ENCODE measurements at places on chromosomes 5 and 9. TPM values are rescaled to one million over a fixed set of nuclear protein-coding genes. Genes with fewer than 3 reads are reported as not detected.

KIF20A gene
- 50.7 TPM for total RNA-seq

DNA sequence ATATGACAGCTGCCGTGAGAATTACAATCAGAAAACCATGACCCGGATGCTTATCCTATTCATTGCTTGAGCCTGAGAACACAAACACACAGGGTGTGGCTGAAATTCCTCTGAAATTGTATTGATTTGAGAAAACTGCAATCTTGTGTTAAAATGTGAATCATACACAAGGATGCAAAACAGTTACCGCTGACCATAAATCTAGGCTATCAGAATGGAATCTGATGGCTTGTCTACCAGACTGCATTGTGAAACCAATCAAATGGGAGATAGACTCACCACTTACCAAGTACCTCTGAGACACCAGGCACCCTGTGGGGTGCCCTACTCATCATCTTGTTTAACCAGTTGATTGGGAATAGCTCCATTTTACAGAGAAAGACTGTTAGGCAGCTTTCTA, 188.7 kb upstream of the MSX2 start:
- no peaks in the 10 kb centered on the region for H3K36me3 ChIP-seq
- no peak for DNase-seq
- H3K4me1 ChIP-seq = peaks cover 12% of the 10 kb centered on the region
- H3K27me3 ChIP-seq = no peaks in the 10 kb centered on the region
- no peak overlapping the region for H3K27ac ChIP-seq

DNA sequence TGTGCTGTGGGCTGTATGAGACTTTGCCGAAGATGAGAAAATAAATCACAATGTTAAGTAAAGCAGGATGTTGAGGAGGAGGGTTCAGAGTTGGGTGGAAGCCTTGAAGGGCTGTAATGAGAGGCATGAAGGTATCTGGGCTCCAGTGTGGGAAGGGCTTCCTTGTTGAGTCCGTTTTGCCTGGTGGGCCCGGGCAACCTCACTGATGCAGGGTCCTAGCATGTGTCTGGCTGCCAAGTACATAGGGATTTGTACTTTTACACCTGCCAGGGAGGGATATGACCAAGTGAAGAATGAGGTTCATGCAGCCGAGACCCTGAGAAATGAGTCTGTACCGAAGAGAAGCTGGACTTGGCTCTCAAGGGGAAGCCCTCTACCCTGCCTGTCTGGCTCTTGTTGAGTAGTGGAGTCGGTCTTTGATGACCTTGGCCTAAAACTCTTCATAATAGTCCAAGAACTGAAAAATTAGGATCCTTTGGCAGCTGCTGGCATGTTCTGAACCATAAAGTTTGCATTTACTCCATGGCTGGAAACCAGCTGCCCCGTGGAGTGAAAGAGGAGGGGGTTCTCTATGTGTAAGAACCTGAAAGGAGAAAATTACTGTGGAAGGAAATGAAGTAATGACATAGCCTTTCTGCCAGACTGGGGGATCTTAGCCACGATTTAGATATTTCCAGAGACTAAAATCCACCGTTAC, 59.0 kb upstream of the DPYSL3 start:
- no peaks in the 10 kb centered on the region for H3K36me3 ChIP-seq
- no peaks in the 10 kb centered on the region for H3K27me3 ChIP-seq
- DNase-seq = no peak

TSSK1B gene
- not detected for total RNA-seq

DNA sequence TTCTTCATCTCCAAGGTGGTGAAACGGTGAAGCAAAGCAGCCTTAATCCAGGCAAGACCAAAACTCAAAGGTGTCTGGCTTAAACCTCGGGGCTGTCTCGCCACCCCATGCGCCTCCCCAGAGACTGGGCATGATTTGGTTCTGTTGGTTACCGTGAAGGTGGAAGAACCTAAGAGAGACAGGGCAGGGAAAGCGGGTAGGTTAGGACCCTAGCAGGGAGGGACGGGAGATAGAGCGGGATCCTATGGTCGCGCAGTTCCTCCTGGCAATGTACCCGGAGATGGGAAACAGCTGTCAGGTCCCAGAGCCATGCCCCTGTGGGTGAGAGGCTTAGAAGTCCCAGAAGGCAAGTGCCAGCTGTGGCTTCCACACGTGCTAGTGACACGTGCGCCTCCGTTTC, 418.3 kb upstream of the IRX1 start:
- H3K27me3 ChIP-seq = no peaks in the 10 kb centered on the region
- no peaks in the 10 kb centered on the region for H3K36me3 ChIP-seq

DNA sequence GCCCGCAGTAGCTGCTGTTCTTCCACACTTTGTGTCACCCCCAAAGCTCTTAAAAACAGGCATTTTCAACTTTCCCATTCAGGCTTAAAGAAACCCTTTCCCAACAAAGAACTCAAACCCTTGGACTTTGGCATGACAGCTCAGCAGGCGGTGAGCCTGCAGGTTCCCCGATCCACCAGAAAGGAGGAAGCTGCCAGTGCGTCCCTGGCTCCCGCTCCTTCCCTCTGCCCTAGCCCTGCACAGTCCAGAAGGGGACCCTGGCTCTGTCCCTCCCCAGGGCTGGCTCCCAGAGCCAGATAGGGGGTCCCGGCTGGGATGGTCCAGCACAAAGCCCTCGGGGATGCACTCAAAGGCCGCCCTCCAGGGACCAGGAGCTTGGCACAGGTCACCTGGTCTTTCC, 9.6 kb downstream of the SLC9A3 start:
- no peaks in the 10 kb centered on the region for H3K36me3 ChIP-seq
- no peak for DNase-seq
- H3K27ac ChIP-seq = no peak overlapping the region

OMD gene
- not detected for total RNA-seq

GRCh38 chr9:81492710-81493447, 196.5 kb downstream of the TLE1 start:
- DNase-seq = no peak
- no peak overlapping the region for H3K27ac ChIP-seq
- no peaks in the 10 kb centered on the region for H3K4me1 ChIP-seq
- no peaks in the 10 kb centered on the region for H3K27me3 ChIP-seq
- no peaks in the 10 kb centered on the region for H3K36me3 ChIP-seq
- H3K4me3 ChIP-seq = no peak overlapping the region

- no peaks in the 10 kb centered on the region for H3K36me3 ChIP-seq
- no peaks in the 10 kb centered on the region for H3K27me3 ChIP-seq
- no peak overlapping the region for H3K27ac ChIP-seq
- H3K4me1 ChIP-seq = peaks cover 4% of the 10 kb centered on the region
- no peak for DNase-seq
These were observed 220.4 kb upstream of the CD180 start for GRCh38 chr5:67416986-67417385.

COL23A1 gene
- 0.18 TPM for total RNA-seq

GRCh38 chr5:130333089-130333488, 428.8 kb downstream of the CHSY3 start:
- H3K36me3 ChIP-seq = no peaks in the 10 kb centered on the region
- H3K4me1 ChIP-seq = no peaks in the 10 kb centered on the region
- no peaks in the 10 kb centered on the region for H3K27me3 ChIP-seq
- H3K27ac ChIP-seq = no peak overlapping the region
- H3K4me3 ChIP-seq = no peak overlapping the region

- H3K4me3 ChIP-seq = no peak overlapping the region
- peaks cover 50% of the 10 kb centered on the region for H3K27me3 ChIP-seq
- no peaks in the 10 kb centered on the region for H3K36me3 ChIP-seq
These were observed 12.2 kb upstream of the MIER3 start for GRCh38 chr5:56964173-56964572.

GRCh38 chr5:14305045-14305444, 161.9 kb downstream of the TRIO start:
- H3K4me3 ChIP-seq = no peak overlapping the region
- no peak for DNase-seq
- H3K4me1 ChIP-seq = no peaks in the 10 kb centered on the region
- H3K27me3 ChIP-seq = peaks cover 1% of the 10 kb centered on the region

- H3K27me3 ChIP-seq = peaks cover 19% of the 10 kb centered on the region
- H3K27ac ChIP-seq = no peak overlapping the region
- H3K4me3 ChIP-seq = no peak overlapping the region
These were observed 74.3 kb downstream of the TNC start for GRCh38 chr9:115043632-115044031.

TRIM7 gene
- 1.9 TPM for total RNA-seq

SPINK4 gene
- total RNA-seq = not detected

DNA sequence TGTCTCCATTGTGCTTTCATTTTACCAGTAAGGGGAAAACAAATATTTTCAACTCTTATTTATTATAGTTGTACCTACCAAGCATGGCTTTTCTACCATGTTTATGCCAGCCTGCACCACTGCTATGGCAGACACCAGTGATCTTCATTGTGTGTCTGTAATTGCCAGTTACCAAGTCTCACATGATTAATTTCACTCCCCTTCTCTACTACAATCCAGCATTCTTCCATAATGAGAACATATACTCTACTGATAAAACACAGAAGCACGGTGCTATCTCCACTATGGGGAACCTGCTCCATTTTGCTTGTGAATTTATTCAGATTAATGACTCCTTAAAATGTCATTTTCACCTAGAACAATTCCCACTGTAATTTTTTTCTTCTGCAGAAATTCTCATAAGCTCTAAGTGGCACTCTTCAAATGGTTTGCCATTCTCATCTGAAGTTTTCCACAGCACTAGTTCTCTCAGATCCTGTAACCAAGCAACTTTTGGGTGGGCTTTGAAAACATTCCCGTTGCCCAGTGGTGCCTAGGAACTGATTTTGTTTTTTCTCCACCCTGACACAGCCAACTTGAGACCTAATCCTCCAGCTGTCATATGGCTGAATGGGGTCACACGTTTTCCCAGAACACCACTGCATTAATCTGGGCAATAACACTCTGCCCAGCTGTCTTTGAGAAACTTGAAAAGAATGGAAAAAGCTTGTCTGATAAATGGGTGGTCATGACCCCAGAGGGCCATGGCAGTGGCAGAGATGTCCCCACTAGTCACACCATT, 222.7 kb upstream of the RASEF start:
- no peak for DNase-seq
- H3K36me3 ChIP-seq = no peaks in the 10 kb centered on the region
- H3K4me1 ChIP-seq = no peaks in the 10 kb centered on the region
- H3K4me3 ChIP-seq = no peak overlapping the region
- no peak overlapping the region for H3K27ac ChIP-seq

GRCh38 chr5:33745101-33745770, 146.6 kb downstream of the ADAMTS12 start:
- no peak overlapping the region for H3K27ac ChIP-seq
- H3K36me3 ChIP-seq = no peaks in the 10 kb centered on the region
- H3K4me3 ChIP-seq = no peak overlapping the region
- DNase-seq = no peak
- no peaks in the 10 kb centered on the region for H3K27me3 ChIP-seq

MEGF10 gene
- not detected for total RNA-seq

- H3K27ac ChIP-seq = no peak overlapping the region
- no peak overlapping the region for H3K4me3 ChIP-seq
- H3K27me3 ChIP-seq = no peaks in the 10 kb centered on the region
- H3K36me3 ChIP-seq = no peaks in the 10 kb centered on the region
- no peak for DNase-seq
- no peaks in the 10 kb centered on the region for H3K4me1 ChIP-seq
These were observed 183.5 kb upstream of the ACO1 start for GRCh38 chr9:32200896-32201295.

KIF24 gene
- total RNA-seq = 8.6 TPM

CAMK4 gene
- 59.5 TPM for total RNA-seq
